ENCODE measurements at places on chromosomes 6 and 20.

DNA sequence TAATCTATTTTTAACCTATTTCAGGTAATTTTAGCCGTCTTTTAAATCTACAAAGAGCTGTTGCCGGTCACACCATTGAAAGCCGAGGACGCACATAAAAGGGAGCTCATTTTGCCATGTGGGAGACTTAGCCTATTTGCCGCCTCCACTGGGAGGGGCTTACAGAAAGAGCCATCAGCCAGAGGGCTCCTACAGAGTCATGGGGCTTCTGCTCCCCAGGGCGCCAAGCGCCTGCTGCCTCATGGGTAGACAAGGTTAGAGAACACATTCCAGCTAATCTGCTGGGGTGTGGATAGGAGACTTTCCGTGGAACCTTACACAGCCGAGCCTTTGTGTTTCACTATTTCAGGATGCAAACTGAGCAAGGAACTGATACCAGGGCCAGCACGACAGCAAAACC lies 12.6 kb downstream of the PCMTD2 start:
- DNase-seq = no peak

DNA sequence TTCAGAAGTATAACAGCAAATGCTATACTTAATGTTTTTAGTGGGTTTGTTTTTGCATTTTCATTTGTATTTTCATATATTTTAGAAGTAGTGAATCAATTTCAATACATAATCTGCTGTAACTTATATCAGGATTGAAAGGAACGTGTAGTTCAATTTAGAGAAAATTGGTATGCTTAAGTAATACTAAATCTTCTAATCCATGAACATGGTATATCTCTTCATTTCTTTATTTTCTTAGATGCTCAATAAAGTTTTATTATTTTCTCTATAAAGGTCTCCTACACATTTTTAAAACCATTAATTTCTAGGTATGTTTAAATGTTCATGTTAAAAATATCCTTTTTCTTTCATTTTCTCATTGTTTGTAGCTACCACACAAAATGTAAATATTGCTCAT lies 85.1 kb downstream of the STMND1 start:
- DNase-seq = no peak

GRCh38 chr6:71029555-71029954 lies 72.7 kb upstream of the B3GAT2 start:
- no peak for DNase-seq

- no peak for DNase-seq
Observed at GRCh38 chr6:44133003-44133931, 5.9 kb downstream of the TMEM63B start.

DNA sequence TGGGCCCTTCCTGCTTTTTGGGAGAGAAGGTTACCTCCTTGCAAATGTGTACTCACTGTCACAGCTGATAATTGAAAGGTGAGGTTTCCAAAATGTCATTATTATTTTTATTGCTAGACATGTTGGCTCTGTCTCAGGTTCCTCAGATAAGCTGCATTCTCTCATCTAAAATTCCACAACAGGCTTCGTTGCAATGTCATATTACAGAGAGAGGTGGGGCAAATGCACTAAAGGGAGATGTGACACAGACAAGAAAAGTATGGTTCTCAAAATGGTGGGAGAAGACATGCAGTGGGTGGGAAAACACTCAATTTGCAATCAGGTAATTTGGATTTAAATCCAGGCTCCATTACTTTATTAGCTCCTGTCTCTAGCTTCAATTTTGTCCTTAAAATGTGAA lies 256.4 kb upstream of the POU3F2 start:
- DNase-seq = no peak

- DNase-seq = no peak
Observed at GRCh38 chr6:35142588-35143569, 1.7 kb upstream of the TCP11 start.

DNA sequence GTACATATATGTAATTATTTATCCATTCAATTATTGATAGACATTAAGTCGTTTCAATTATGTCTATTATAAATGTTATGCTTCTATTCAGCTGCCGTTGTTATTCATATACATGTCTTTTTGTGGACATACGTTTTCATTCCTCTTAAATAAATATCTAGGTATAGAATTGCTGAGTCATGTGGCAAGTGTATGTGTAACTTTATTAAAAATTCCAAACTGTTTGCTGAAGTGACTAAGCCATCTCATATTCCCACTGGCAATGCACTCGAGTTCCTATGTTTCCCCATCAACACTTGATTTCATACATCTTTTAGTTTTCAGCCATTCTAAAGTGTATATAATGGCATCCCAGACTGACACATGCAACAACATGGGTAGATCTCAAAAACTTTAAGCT lies 739.7 kb upstream of the POU3F2 start:
- DNase-seq = no peak

DNA sequence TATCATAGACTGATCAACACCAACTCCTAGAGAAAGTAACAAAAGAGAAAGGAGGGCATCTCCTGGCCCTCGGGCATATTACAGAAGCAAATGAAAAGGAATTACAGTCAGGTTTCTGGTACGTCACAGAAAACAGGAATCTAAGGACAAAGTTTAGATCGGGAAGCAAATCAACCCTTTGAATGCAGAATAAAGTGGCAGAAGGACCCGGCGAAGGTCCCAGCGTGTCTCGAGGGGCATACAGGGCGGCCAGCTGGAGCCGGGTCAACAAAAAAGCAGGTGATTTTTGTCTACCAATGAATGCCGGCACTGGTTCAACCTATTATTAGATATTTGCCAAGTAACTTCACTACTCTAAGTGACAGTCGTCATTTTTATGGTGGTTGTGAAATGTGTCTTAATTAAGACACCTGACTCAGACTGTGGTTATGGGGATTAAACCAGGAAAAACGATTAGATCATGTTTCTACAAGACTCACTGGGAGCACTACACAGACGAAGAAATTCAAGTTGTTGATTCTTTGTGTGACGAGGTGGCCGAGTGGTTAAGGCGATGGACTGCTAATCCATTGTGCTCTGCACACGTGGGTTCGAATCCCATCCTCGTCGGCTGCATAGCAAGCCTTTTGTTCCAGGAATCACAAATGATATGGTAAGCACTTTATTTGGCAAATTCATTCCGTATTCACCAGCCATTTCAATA lies 12.4 kb upstream of the ZSCAN9 start:
- DNase-seq = peak; percentile 90

DNA sequence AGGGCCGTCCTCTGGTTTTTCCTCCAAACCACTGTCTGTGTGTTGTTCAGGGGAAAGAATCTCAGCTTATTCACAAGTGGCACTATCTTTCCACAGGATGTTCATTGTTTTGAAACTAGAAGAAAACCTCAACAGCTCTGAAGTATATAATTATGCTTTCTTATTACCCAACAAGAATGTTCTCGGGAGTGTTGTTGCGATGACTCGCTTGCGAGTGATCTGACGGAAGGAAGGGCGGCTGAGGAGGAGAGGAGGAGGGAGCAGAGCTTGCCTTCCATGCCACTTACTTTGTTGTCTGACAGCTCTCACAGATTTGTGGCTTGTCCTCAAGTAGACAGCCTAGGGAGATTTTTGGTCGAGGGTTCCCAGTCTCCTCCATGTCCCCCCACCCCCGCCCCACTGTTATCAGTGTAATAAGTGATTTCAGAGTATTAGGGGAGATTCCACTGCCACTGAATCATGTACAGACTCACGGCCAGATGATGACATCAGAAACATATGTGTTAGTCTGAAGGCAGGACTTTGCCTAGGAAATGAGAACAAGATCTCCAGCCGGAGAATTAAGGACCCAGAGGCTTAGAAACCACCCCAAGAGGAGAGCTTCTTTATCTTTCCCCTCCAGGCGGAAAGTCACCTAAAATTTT lies 80.7 kb upstream of the CCN6 start:
- DNase-seq = peak; percentile 82

- no peak for DNase-seq
Observed at GRCh38 chr20:24998121-24998520, 5.6 kb upstream of the APMAP start.

- DNase-seq = peak; percentile 60
Observed at GRCh38 chr6:3410385-3411360, 46.2 kb downstream of the SLC22A23 start.

DNA sequence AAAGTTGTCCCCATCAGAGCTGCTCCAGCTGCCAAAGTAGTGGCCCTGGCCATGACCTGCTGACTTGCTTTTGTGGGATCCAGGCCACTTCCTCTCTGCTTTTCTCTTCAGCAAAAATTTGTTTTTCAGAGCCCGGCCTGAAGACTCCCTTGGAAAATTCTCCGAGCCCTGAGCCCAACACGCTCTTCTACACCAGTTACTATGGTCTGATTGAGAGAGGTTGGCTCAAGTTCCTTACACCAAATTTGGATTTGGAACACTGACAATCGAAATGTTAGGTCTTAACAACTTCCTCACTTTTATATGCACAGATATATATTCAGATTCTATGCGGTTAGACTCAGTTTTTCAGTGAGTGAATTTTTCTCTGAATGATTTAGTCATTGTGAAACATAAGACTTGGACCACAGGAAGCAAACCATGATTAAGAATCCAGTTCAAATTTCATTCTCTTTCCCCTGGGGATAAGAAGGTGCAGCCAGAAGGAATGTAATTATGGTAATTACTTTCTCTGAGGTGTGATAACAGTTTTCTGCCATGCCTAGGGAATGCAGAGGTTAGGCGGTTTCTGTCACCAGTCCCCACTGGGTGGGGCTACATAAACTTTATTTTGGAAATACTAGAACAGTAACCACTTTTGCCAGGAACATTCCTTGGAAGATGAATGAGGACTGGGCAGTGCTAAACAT lies 365.2 kb downstream of the SYNE1 start:
- peak; percentile 61 for DNase-seq

GRCh38 chr6:55643861-55644260 lies 64.9 kb upstream of the HMGCLL1 start:
- no peak for DNase-seq

DNA sequence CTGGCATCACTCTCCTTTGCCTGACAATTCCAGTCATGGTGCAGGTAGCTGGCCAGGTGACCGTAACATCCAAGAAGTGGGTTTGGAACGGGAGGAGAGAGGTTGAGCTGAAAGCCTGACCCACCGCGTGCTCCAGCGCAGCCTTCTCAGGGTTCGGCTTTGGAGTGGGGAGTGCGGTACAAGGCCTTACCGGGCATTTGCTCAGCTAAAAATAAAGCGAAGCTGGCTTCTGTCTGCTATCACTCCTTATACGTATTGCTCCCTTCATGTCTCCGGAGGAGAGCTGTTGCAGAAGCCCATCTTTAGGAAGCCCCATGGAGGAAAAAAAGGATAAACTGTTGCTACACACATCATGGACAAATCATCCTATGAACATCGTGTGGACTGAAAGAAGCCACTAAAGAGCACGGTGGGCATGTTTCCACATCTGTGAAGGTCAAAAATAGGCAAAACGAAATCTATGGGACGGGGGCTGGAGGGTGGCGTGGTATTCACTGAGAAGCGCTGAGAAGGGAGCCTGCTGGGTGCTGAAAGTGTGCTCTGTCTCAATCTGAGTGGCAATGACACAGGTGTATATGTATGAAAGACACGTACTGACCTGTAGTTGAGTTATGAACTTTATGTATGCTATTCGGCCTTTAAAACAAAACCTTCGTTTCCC lies 57.2 kb upstream of the TAB2 start:
- no peak for DNase-seq

- DNase-seq = no peak
Observed at GRCh38 chr20:20299904-20300303, 68.0 kb upstream of the INSM1 start.

GRCh38 chr6:90646940-90647339 lies 60.1 kb upstream of the MAP3K7 start:
- peak; percentile 19 for DNase-seq

DNA sequence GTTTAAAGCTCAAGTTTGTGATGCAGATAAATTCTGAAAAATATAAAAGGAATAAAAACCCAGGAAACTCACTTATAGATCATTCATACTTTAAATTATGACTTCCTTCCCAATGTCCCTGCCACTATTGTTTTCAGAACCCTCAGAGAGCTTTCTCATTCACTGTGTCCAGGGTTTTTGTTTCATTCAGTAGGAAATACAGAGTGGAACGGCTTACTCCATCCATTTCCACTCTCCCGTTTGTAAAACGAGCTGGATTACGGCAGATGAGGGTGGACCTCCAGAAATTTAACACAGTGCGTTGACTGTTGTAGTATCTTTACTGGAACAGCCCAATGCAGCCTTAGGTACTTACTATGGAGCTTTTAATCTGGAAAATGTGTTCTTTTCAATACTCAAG lies 23.6 kb downstream of the BPIFA1 start:
- DNase-seq = no peak

DNA sequence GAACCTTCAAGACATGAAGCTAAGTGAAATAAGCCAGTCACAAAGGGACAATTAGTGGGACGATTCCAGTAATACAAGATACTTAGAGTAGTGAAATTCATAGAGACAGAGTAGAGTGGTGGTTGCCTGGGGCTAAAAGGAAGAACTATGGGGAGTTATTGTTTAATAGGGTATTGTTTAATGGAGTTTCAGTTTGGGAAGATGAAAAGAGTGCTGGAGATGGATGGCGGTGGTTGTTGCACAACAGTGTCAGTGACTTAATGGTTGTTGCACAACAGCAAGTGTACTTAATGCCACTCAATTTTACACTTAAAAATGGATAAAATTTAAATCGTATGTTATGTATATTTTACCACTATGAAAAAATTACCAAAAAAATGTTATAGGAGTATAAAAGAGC lies 209.7 kb upstream of the TENT5A start:
- no peak for DNase-seq

- no peak for DNase-seq
Observed at GRCh38 chr6:37536491-37537190, 36.9 kb upstream of the CCDC167 start.

DNA sequence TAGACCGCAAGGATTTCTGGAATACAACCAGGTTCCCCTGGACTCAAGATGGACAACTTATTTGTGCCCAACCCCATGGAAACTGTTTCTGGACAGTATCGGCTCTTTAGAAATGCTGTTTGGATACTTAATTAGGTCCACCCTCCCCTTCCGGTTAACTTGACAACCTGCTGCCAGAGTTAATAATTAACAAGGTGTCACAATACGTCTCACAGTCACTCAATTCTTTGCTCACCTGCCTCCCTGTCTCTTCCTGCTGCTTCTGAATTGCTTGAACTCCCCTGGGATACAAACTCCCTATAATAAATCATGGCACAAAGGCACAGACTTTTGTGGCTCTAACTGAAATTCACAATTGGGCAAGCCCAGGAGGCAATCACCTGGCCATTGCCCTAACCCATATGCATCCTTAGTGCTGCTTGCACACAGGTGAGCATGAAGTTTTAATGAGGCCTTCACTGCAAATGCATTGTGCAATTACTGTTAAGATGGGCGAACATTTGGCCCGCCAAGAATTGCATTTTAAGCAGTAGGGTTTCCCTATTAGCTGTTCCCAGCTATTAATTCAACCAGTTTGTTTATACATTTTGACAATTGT lies 504.4 kb upstream of the NOX3 start:
- no peak for DNase-seq
